ENCODE measurements at places on chromosomes 5 and 9. TPM values are rescaled to one million over a fixed set of nuclear protein-coding genes. Genes with fewer than 3 reads are reported as not detected.

HRH2 gene
- polyA plus RNA-seq = 1.1 TPM

ENTPD8 gene
- polyA plus RNA-seq = not detected

GRCh38 chr9:12272471-12273120, 420.6 kb upstream of the TYRP1 start:
- no peaks in the 10 kb centered on the region for H3K27me3 ChIP-seq
- no peaks in the 10 kb centered on the region for H3K4me1 ChIP-seq
- no peaks in the 10 kb centered on the region for H3K36me3 ChIP-seq
- H3K4me3 ChIP-seq = no peak overlapping the region

DNA sequence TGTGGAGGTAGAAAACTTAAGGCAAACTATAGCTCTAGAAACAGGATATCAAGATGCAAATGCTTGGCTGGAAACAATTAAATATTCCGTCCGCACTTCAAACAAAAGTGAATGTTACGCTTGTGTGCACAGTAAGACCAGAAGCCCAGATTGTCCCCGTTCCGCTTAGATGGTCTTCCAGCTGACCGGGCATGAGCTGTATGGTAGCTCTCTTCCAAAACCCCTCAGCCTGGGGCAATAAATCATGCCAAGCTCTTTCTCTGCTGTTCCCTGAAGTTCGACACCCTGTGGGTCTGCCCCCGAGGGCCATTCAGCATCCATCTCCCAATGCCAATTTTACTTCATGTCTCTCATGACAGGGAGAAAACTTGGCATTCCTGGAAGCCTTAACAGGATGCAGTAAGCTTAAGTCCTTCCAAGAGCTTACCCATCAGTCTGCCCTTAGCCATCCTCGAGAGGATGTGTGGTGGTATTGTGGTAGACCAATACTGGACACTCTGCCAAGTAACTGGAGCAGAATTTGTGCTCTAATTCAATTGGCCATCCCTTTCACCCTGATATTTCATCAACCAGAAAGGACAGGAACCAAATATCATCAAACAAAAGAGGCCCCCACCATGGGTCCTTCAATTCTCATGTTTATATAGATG, 70.7 kb upstream of the RANBP6 start:
- DNase-seq = no peak
- H3K27ac ChIP-seq = no peak overlapping the region
- H3K4me1 ChIP-seq = no peaks in the 10 kb centered on the region

GRCh38 chr5:165874851-165875250, 2369.4 kb downstream of the MAT2B start:
- no peaks in the 10 kb centered on the region for H3K36me3 ChIP-seq
- no peak for DNase-seq
- H3K4me1 ChIP-seq = no peaks in the 10 kb centered on the region

- no peak overlapping the region for H3K4me3 ChIP-seq
- no peak overlapping the region for H3K27ac ChIP-seq
- H3K4me1 ChIP-seq = no peaks in the 10 kb centered on the region
- no peaks in the 10 kb centered on the region for H3K27me3 ChIP-seq
These were observed 46.3 kb downstream of the UBE2QL1 start for GRCh38 chr5:6494939-6495338.
